ENCODE measurements at places on chromosomes 5 and 9.

- DNase-seq = no peak
Measured at GRCh38 chr9:76529653-76530052, 70.7 kb downstream of the GCNT1 start.

DNA sequence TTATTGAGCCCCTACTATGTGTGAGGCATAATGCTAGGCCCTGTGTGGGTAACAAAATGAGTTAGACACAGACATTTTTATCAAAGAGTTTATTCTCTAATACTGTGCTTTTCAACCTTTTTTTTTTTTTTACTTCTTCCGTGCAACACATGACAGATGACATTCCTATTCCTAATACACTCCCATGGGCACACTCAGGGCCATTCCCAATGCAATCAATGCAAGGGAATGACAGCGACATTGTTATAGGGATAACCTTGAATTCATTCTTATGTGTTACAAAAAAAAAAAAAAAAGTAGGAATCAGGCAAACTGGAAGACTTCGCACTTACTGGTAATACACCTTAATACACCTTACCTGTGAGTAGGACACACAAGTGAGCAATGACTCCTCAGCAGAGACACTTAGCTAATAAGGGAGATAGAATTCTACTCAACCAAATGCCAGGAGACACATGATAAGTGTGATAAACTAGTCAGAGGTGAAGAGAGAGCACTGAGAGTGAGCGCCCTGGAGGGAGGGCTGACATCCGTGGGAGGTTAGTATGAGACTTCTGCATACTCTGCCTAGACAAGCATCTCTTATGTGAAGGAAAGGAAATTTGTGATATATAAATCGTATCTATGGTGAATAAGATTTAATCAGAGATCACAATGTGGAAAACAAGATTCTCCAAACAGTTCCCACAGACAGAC is 21.0 kb upstream of the ARSB start:
- DNase-seq = no peak

GRCh38 chr5:152246401-152246800 is 158.7 kb downstream of the NMUR2 start:
- no peak for DNase-seq

GRCh38 chr9:15543047-15543813 is 9.6 kb upstream of the CCDC171 start:
- no peak for DNase-seq

- peak; percentile 35 for DNase-seq
Measured at GRCh38 chr9:89593727-89594427, 10.9 kb upstream of the GADD45G start.
